Activated naive CD8-positive, alpha-beta T cell treated with anti-CD3 and anti-CD28 coated beads, Interleukin-2, amount 50 U/mL, for 24 hours (primary cell): ENCODE measurements at places on chromosomes 11 and 22.

DNA sequence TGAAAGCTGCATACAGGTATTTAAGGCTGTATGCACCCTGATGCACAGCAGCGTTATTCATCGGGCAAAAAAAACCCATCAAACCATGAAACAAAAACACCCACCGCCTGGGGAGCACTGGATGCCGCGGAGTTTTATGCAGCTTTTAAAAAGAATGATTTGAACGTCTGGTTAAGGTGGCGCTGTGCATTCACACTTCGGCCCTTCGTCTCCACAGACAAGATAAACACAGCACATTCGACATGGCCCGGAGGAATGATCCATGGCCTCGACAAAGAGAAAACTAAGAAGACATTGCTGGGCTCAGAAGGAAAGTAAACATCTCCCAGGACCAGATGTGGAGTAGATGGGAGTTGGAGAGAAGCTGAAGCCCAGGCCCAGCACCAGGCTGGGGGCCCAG is 40.8 kb upstream of the GAL start:
- DNase-seq = no peak

- no peak for DNase-seq
Measured at GRCh38 chr11:20002312-20003216, 157.7 kb downstream of the DBX1 start.

DNA sequence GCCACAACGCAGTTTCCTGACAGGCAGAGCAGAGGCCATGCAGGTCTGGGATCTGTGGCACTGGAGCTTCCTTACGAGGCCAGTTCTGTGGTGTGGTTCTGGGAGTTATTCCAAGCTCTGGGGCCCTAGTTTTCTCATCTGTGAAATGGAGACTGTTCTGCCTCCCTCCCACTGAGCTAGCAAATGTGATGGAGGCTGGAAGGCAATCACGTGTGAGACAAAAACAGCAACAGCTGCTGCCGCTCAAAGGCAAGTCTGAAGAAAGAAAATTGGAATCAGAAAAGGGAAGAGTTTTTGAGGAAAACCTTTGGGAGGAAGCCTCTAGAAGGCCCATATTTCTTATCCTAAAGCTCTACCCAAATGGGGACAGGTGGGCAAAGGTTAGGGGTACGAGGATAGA is 8.3 kb upstream of the RIC3 start:
- DNase-seq = no peak

- DNase-seq = no peak
Measured at GRCh38 chr11:116972691-116973090, 125.5 kb downstream of the SIK3 start.

GRCh38 chr11:10122326-10123197 is 171.5 kb downstream of the SBF2 start:
- no peak for DNase-seq

- no peak for DNase-seq
Measured at GRCh38 chr11:28231475-28231874, 123.3 kb downstream of the METTL15 start.

DNA sequence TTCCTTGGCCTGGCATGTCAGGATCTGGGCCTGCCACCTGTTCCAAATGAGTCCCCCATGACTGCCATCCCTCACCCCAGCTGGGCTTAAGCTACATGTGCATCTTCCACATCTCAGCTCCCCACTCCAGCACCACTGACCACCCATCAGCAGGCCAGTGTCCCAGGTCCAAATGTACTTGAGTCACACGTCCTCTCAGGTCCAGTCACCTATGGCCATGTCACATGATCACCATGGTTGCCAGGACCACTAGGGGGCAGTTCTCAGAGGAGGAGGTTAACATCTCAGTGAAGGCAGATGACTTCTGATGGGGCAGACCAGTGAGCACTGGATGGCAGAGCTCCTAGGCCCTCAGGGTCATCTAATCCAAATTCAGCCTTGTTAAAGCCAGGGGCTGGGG is 41.9 kb upstream of the WNT11 start:
- no peak for DNase-seq

DNA sequence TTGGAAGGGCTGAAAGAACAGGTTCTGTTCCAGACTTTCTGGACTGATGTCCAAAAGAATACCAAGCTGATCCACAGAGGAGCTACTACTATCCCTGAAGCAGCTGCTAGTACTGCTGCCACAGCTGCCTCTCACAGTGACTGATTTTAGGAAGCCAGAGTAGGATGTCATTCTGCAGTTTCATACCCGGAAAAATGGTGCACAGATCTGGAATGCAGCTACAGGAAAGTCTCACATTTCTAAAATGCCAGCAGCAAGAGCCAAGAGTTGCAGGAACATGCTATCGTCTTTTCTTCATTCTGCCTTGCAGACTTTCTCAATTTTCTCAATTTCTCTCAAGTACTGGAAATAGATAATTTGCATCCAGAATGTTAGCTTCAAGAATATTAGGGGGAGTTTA is 19.4 kb upstream of the CCDC179 start:
- DNase-seq = no peak
